Breast epithelium (tissue), 4 donors: ENCODE measurements at places on chromosomes 3 and 15. TPM values are rescaled to one million over a fixed set of nuclear protein-coding genes. Genes with fewer than 3 reads are reported as not detected.

Gene GUCA1C
- not detected for total RNA-seq

GRCh38 chr3:106816838-106817237 lies 560.4 kb upstream of the CCDC54 start:
- H3K36me3 ChIP-seq = no peaks in the 10 kb centered on the region
- no peak overlapping the region for H3K27ac ChIP-seq
- no peak overlapping the region for H3K4me3 ChIP-seq
- no peak for DNase-seq
- H3K4me1 ChIP-seq = no peaks in the 10 kb centered on the region
- H3K27me3 ChIP-seq = no peaks in the 10 kb centered on the region

GRCh38 chr3:85387913-85388505 lies 429.2 kb downstream of the CADM2 start:
- H3K4me3 ChIP-seq = no peak overlapping the region
- H3K27me3 ChIP-seq = no peaks in the 10 kb centered on the region
- no peak for DNase-seq
- no peak overlapping the region for H3K27ac ChIP-seq
- H3K36me3 ChIP-seq = no peaks in the 10 kb centered on the region

GRCh38 chr3:182331341-182331740 lies 462.0 kb upstream of the ATP11B start:
- H3K27me3 ChIP-seq = no peaks in the 10 kb centered on the region
- no peak for DNase-seq
- H3K27ac ChIP-seq = no peak overlapping the region

GRCh38 chr3:10251006-10251405 lies 2.7 kb downstream of the TATDN2 start:
- H3K27ac ChIP-seq = no peak overlapping the region
- no peaks in the 10 kb centered on the region for H3K36me3 ChIP-seq
- H3K4me1 ChIP-seq = no peaks in the 10 kb centered on the region
- DNase-seq = no peak

GRCh38 chr3:26559227-26559626 lies 63.3 kb upstream of the LRRC3B start:
- no peaks in the 10 kb centered on the region for H3K27me3 ChIP-seq
- DNase-seq = no peak

Gene MCF2L2
- total RNA-seq = 1.3 TPM

Gene OXSM
- total RNA-seq = 7.5 TPM

Gene PLSCR5
- not detected for total RNA-seq

GRCh38 chr3:17122758-17123157 lies 238.0 kb downstream of the PLCL2 start:
- DNase-seq = no peak
- H3K4me3 ChIP-seq = no peak overlapping the region
- H3K36me3 ChIP-seq = no peaks in the 10 kb centered on the region
- no peaks in the 10 kb centered on the region for H3K4me1 ChIP-seq
- no peaks in the 10 kb centered on the region for H3K27me3 ChIP-seq

- DNase-seq = no peak
- no peaks in the 10 kb centered on the region for H3K4me1 ChIP-seq
- no peaks in the 10 kb centered on the region for H3K27me3 ChIP-seq
- no peak overlapping the region for H3K4me3 ChIP-seq
Measured at GRCh38 chr15:67134067-67134838, 68.9 kb downstream of the SMAD3 start.

Gene WDR72
- total RNA-seq = 0.66 TPM

DNA sequence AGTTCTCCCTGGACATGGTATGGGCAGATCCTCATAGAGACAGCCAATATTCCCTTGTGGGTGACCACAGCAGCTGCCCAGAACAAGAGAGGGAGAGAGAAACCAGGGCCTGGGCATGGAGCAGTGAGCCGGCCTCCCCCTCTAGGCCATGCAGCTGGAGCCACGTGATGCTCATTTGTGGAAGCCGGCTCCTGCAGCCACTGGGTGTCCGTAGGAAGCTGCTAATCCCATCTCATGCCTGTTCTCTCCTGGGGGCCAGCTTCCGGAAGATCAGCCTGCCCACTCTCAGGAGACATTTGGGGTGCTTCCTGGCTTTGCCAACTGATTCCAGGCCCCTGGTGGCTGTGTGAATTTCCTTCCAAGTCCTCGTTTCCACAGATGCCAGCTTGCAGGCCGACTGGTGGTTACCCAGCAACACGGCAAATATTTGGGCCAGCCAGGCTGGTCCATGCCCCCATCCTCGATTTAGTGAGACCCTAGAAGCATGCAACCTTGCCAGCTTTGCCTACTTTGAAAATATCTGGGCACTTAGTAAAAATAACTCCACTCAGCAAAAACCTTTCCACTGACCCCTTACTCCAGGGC lies 55.3 kb downstream of the LINGO1 start:
- H3K27ac ChIP-seq = no peak overlapping the region
- H3K4me3 ChIP-seq = no peak overlapping the region
- H3K36me3 ChIP-seq = no peaks in the 10 kb centered on the region
- DNase-seq = no peak
- H3K27me3 ChIP-seq = no peaks in the 10 kb centered on the region

DNA sequence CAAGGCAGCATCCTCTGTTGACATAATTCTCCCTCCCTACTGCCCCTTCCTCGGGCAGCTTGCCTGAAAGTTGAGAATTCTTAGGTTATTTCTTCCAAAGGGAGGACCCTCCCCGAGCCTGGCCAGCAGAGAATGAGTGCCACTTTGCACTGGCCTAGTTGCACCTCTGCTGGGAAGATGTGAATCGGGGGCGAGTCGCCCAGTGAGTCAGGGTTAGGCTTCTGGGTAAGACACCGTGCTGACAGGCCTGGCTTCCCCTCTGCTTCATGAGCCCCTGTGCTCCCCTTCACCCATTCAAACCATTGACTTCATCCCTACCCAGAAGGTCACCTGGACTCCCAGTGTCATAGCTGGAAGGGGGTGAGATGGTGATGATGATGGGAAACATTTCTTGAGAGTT lies 82.3 kb downstream of the AAGAB start:
- H3K4me3 ChIP-seq = no peak overlapping the region
- H3K27ac ChIP-seq = no peak overlapping the region
- no peaks in the 10 kb centered on the region for H3K36me3 ChIP-seq
- no peaks in the 10 kb centered on the region for H3K27me3 ChIP-seq

- no peak overlapping the region for H3K27ac ChIP-seq
- no peaks in the 10 kb centered on the region for H3K36me3 ChIP-seq
Measured at GRCh38 chr3:66107855-66108254, 69.1 kb upstream of the MAGI1 start.

- H3K27me3 ChIP-seq = no peaks in the 10 kb centered on the region
- no peaks in the 10 kb centered on the region for H3K36me3 ChIP-seq
- no peak for DNase-seq
- H3K4me1 ChIP-seq = no peaks in the 10 kb centered on the region
- no peak overlapping the region for H3K27ac ChIP-seq
Measured at GRCh38 chr15:82763361-82764116, 42.3 kb downstream of the FSD2 start.

DNA sequence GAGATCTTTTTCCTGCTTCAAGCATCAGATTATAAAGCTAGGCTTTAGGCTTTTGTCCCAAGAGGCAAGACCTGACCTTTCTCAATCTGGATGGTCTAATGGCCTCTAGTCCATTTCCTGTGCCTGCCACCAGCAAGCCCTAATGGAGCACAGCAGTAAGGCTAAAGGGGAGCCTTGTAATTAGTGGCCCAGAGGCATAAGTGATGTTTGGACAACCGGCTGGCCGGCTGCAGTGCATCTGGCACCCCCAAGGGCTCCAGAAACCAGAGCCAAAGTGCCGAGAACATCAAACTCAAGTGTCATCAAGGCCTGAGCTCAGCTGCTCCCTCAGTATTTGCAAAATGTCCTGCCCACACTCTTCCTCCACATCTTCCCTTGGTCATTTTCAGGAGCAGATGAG lies 31.9 kb upstream of the RTP4 start:
- H3K4me1 ChIP-seq = no peaks in the 10 kb centered on the region
- DNase-seq = no peak
- no peak overlapping the region for H3K27ac ChIP-seq
- no peaks in the 10 kb centered on the region for H3K36me3 ChIP-seq
- H3K27me3 ChIP-seq = no peaks in the 10 kb centered on the region

Gene RPL29
- total RNA-seq = 2,530 TPM

DNA sequence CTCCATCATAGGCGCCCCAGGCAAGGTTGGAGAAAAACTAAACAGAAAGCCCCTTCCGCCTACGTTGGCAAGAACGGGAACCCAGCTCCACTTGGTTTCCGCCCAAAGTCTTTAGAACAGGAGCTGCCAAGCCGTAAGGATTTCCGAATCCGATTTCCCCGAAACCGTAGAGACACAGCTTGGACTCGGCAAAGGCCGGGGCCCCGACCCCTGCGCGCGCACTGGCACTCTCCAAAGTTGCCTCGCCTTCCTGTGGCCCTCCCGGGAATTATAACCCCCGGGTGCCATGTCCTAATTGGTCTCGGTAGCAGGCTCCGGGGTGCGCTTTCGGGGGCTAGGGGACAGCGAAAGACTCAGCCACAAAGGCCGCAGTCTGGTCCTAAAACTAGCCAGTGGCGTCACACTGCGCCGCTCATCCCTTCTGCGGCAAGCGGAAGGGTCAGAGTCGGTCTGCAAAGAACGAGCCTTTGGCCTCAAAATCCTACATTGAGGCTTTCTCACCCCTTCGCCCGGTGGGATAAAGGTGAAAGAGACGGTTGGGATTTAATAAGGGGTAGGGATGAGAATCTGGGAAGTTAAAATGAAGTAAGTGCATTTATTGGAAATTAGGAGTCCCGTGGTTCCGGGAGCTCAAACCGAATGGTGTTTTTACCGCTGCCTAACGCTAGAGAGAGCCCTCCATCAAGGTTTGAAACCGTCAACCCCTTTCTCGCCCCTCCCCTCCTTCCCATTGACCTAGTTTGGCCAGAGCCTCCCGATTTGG lies 6.8 kb downstream of the BCL6 start:
- peak; percentile 87 for DNase-seq
- H3K27ac ChIP-seq = peak overlapping the region; percentile 99
- H3K4me1 ChIP-seq = peaks cover 5% of the 10 kb centered on the region
- no peaks in the 10 kb centered on the region for H3K27me3 ChIP-seq

DNA sequence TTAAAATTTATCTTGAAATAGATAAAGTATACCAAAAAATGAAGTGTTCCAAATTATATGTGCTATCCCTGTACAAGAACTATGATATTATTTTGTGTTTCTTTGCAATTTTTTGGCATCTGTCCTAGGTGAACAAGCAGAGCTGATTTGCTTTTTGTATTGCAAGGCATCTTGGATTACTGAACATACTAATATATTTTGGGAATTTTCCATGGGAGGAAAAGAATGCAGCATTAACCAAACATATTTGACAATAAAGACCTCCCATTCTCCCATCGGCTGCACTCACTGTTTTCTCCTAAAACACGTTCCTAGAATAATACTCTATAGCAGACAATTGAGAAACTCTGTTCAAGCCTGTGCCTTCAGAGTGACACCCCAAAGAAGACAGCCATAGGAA lies 265.1 kb upstream of the ALCAM start:
- H3K4me3 ChIP-seq = no peak overlapping the region
- no peaks in the 10 kb centered on the region for H3K4me1 ChIP-seq
- no peak overlapping the region for H3K27ac ChIP-seq

Gene BCHE
- 0.33 TPM for total RNA-seq

DNA sequence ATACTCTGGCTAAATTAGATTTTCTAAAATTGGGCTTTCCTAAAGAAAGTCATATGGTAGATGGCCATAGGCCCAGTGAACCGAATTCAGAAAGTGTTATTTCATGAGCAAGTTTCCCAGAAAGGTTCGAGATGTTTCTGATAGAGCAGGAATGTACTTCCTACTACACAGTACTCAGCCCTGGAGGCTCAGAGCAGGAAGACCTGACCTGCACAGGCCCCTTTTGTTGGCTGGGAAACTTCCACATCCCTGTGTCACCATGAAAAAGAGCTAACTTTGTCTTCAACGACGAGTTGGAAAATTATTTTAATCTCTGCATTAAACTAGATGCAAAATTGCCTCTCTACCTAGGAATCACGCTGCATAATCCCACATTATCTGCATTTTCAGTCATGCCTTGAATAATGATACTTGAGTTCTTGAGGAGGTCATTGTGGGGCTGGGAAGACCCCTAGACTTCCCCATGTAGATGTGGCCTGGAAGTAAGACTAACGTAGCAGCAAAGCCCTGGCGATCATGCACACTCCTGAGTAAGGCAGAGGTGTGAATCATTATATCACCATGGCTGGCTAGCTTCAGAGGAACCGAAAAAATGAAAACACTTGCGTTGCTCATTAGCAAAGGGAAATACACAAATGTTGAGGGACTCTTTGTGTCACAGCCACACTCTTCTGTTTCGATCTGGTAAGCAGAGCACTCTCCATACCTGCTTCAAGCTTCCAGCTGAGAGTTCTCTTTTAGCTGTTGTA lies 47.1 kb downstream of the CMTM7 start:
- no peaks in the 10 kb centered on the region for H3K27me3 ChIP-seq
- no peak overlapping the region for H3K4me3 ChIP-seq
- H3K4me1 ChIP-seq = no peaks in the 10 kb centered on the region
- H3K36me3 ChIP-seq = no peaks in the 10 kb centered on the region

- H3K36me3 ChIP-seq = no peaks in the 10 kb centered on the region
- peak overlapping the region; percentile 25 for H3K4me3 ChIP-seq
- peaks cover 4% of the 10 kb centered on the region for H3K27me3 ChIP-seq
- no peaks in the 10 kb centered on the region for H3K4me1 ChIP-seq
Measured at GRCh38 chr15:26771578-26772153, 1.2 kb downstream of the GABRB3 start.

DNA sequence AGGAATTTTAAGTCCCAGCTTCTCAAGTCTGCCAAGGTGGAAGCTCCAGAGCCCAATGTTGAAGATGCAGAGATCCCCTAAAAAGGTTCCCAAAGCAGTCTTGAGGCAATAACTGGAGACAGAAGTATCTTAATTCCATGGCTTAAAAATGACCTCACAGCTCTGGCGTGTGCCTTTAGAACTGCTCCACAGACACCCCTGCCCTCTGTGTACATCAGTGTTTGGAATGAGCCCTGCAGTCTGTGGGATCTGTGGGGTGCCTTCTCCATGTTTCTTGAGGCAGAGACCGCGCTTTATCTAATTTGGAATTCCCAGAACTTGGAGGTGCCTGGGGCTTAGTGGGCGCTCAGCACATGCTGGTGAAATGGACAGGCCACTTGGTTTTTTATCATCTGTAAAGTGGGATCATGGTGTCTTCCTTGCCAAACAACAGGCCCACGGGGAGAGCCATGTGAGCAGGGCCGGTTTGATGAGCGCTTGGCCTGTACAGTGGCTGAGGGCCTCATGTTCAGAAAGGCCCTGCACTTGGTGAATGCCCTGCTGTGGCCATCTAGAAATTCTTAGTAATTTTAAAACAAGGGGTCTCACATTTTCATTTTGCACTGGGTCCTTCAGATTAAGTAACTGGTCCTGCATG lies 7.1 kb downstream of the ITGA11 start:
- no peak overlapping the region for H3K27ac ChIP-seq
- no peak for DNase-seq
- H3K4me3 ChIP-seq = no peak overlapping the region
- H3K36me3 ChIP-seq = no peaks in the 10 kb centered on the region
- no peaks in the 10 kb centered on the region for H3K27me3 ChIP-seq
